ENCODE measurements at places on chromosomes 7 and 10. TPM values are rescaled to one million over a fixed set of nuclear protein-coding genes. Genes with fewer than 3 reads are reported as not detected.

DNA sequence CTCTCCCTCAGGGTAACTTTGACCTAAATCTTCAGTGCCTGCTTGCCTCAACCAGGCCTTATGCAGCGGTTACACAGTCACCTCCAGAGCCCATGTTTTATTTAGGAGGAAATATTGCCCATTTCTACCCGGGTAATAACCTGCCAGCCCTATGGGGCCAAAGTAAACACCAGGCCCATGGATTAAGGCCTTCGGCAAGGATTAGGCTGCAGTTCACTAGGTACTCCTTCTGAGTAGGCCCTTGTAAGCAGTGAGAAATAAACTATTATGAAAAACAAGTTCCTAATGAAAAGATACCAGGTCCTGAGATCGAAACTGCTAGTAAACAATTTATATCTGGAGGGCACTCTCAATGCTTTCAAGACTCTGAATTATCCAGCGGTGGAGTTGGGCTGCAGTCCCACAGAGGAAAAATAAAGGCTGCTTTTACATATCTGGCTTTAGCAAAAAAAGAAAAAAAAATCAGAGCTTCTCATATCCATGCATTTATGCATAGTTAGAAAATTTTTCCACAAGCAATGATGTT is 3.7 kb upstream of the HOXA10 start:
- no peak for DNase-seq

The STAG3 gene
- total RNA-seq = not detected

DNA sequence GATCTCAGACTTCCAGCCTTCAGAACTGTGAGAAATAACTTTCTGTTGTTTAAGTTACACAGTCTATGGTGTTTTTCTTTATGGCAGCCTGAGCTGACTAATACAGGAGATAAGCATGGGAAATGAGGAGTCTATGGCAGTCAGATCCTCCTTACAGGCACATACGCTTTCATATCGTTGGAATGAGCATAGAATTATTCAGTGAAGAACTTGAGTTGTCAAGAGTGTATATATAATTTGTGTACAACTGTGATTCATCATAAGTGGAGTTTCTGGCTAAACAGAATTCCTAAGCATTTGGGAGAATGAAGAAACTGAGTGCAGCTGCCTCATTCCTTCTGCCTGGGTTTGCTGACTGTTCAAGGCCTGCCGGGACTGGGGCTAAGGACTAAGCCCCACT is 516.7 kb downstream of the ADRA2A start:
- DNase-seq = no peak

- no peak for DNase-seq
These were observed 187.6 kb downstream of the PRPF18 start for GRCh38 chr10:13774303-13774893.

GRCh38 chr7:73351447-73352167 is 23.6 kb downstream of the FKBP6 start:
- no peak for DNase-seq

Data from right atrium auricular region (tissue), 2 donors.